ENCODE measurements at places on chromosomes 12 and 14.

GRCh38 chr12:3333991-3334391, 157.0 kb upstream of the PRMT8 start:
- DNase-seq, result no peak

- DNase-seq, result no peak
Observed at GRCh38 chr14:105283899-105284298, 16.9 kb downstream of the BRF1 start.

DNA sequence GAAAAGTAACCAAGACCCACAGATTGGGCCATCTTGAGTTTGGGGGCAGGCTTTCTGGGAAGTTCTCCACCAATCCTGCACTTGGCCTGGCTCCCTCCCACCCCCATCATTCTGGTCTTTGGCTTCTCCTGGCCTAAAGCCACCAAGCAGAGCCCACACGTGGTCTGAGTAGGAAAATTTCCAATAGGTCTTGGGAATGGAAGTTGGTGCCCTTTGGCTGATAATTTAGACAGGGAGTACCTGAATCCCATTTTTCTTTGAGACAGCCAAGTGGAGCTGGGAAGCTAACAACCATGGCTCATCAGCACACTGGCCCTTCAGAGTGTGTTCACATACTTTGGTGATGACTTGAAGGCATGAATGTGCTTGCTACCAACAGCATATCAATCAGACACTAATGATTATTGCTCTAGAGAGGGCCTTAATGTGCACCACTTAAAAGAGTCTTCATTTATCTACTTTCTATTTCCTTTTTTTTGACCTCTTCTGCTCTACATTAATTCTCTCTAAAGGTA, 156.0 kb downstream of the EGLN3 start:
- DNase-seq, result no peak

DNA sequence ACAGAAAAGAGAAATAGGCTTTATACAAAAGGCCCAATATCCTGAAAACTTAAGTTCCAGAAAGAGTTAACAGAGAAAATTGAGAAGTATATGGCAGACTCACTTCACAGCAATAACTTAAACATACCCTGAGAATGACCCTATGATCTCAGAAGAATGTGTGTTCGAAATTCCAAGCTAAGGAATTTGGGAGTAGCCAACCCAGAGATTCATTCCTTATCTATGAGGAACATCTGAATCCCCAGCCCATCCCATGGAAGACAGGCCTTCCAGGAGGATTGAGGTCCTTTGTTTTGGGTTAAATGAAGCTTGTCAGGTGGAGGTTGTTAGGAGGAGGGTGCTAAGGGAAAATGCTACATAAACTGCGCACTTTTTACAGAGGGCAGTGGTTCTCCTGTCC, 7.5 kb upstream of the SAV1 start:
- no peak for DNase-seq

DNA sequence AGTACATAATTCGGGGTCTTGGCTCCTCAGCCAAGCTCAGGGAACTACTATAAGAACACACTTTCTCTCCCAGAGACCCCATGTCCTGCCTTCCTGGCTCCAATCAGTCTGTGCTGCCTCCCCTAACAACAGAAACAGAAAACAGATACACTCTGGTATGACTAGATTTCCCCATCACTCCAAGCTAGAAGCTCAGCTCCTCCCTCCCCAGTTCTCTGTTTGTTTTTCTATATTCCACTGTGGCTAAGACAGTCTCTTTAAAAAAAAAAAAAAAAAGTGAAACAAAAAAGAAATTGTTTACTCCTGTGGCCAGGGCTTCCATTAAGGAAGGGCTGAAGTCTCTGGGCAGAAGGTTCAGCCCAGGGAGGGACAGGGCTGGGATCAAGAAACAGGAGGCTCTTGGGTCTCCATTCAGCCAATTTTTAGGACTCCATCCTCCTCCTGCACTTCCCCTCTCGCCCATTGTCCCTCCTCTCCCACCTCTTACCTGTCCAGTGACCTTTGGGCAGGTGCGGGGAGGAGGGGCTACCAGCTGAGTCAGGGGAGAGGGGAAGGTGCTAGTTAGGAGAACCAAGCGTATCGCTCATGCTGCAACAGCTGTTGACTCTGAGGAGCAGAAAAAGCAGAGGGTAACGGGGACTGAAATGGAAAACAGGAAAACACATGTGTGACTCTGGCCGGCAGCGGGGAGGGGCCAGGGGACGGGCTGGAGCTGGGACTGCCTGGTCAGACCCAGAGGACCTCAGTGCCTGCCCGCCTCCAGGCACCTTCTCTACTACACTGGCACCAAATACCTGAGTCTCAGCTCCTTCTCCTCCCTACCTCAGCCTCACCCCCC, 4.1 kb upstream of the SLC7A7 start:
- no peak for DNase-seq

- DNase-seq, result no peak
Observed at GRCh38 chr12:53589915-53590314, 36.3 kb downstream of the ATF7 start.

GRCh38 chr14:44944107-44944506, 17.6 kb downstream of the KLHL28 start:
- DNase-seq, result no peak

DNA sequence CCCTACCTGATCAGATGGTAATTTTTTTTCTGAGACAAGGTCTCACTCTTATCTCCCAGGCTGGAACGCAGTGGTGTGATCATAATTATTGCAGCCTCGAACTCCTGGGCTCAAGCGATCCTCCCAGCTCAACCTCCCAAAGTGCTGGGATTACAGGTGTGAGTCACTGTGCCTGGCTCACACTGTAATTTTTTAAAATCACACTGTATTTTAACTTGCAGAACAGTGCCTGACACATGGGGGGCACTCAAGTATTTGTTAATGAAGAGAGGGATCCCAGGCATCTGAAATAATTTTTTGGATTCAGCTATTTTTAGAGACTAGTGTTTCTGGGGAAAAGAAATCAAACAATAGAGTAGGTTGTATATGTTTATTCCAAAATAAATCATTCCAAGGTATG, 21.7 kb downstream of the LIMA1 start:
- no peak for DNase-seq

Data from NCI-H1105 (cell line).